GM12864 (cell line): ENCODE measurements at places on chromosomes 11 and 22.

GRCh38 chr11:78786086-78786485 lies 211.4 kb upstream of the NARS2 start:
- DNase-seq = no peak

DNA sequence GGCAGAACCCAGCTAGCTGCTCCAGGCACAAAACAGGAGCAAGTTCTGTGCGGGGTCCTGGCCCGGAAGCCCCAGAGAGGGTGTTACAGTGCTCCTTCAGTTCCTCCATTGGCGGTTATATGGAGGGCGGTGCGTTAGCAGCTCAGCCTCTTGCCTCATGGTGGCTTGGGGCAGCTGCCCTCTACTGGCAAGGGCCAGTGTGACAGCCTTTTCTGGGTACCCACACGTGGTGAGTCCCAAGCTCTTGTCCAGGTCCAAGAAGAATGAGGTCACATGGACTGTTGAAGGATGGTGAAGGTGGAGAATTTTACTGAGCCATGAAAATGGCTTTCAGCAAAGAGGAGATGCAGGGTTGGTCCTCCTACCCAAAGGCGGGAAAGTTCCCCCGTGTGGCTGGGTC lies 100.5 kb downstream of the WT1 start:
- DNase-seq = no peak

GRCh38 chr22:50677493-50678217 lies 5.0 kb downstream of the SHANK3 start:
- DNase-seq = no peak

- no peak for DNase-seq
Observed at GRCh38 chr11:18145025-18145424, 12.7 kb downstream of the MRGPRX3 start.

DNA sequence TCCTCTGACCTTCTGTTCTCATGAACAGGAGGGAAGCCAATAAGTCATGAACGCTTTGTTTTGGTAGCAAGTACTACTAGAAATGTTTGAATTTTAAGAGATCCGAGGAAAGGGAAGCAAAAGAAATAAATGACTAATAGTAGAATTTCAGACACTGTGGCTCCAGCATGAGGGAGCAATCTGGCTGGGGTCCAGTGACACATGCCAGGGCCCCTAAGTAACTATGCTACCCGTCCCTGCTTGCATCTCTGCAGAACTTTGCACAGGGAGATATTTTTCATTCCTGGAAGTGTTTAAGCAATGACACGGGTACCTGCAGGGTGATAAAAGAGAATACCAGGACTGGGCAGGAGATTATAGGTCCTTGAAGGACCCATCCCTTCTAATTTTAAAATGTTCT lies 7.3 kb upstream of the ADAMTS8 start:
- no peak for DNase-seq

- no peak for DNase-seq
Observed at GRCh38 chr11:82792319-82792718, 58.7 kb upstream of the FAM181B start.

DNA sequence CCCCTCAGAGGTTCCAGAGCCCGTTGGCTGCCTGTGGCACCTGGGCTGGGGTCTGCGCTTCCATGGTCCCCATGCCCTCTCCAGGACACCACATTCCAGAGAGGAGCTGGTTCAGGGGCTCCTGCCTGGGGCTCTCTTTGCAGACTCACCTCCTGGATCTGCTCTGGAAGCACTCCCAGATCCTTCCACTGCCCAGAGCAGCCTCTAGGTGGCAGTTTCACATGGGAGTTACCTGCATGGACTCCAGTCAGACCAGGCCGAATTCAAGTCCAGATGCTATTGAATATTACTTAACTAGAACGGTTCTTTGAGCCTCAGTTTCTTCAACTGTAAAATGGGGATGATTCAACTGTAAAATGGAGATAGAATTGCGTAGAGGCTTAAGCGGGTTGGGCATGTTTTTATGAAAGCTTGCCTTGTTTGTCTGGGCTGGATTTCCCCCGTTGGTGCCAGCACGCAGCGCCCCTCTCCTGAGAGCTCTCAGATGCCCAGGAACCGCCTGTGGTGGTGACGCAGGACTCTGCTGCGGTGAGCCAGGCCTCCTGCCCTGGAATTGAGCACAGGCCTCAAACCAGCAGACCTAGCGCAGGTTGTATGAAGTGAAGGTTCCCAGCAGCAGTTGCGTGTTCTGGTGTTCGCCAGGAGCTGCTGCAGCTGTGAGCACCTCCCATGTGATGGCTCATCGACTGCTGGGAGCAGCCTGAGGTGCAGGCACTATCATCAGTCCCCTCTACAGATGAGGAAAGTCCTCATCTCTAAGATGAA lies 44.2 kb downstream of the LMO1 start:
- DNase-seq = peak; percentile 10

DNA sequence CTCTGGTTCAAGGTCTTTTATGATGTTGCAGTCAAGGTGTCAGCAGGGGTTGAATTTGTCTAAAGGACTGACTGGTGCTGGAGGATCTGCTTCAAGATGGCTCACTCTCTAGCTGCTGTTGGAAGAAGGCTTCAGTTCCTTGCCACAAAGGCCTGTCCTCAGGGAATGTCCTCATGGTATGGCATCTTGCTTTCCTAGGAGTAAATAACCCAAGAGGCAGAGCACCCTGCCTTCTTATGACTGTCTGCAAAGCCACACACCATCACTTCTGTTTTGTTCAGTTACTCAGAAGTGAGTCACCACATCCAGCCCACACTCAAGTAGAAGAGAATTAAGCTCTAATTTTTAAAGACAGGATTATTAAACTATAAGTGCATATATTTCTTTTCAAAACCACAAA lies 45.2 kb downstream of the PLAAT5 start:
- no peak for DNase-seq

GRCh38 chr11:35009944-35010342 lies 93.5 kb downstream of the PDHX start:
- DNase-seq = no peak

GRCh38 chr22:29658176-29658575 lies 54.7 kb downstream of the NF2 start:
- DNase-seq = no peak

GRCh38 chr22:32309585-32310251 lies 47.9 kb upstream of the RFPL3 start:
- DNase-seq = no peak

GRCh38 chr22:36166518-36167220 lies 6.1 kb upstream of the APOL3 start:
- DNase-seq = no peak

- DNase-seq = no peak
Observed at GRCh38 chr22:21938906-21939305, 13.7 kb downstream of the PPM1F start.

GRCh38 chr11:2377511-2378443 lies 667 bp downstream of the CD81 start:
- DNase-seq = no peak

DNA sequence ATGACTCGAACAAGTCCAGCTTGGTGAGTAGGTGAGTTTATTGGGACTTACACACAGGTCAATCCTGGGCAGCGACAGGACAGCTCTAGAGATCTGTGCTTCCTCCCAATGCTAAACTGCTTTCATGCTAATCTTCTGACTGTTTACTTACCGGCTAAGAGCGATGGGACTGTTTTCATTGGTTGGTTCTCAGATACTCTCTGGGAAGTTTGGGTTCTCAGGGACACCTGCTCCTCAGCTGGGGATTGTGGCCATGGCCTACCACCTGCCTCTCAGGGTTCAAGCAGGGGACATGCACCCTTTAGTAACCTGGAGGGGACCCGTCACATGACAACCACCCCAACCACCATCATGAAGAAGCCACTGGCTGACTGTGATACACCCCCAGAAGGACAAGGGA lies 13.1 kb downstream of the APOL2 start:
- no peak for DNase-seq

- no peak for DNase-seq
Observed at GRCh38 chr11:106156290-106156937, 79.0 kb downstream of the AASDHPPT start.

GRCh38 chr11:106585061-106585460 lies 433.2 kb downstream of the GUCY1A2 start:
- DNase-seq = no peak

DNA sequence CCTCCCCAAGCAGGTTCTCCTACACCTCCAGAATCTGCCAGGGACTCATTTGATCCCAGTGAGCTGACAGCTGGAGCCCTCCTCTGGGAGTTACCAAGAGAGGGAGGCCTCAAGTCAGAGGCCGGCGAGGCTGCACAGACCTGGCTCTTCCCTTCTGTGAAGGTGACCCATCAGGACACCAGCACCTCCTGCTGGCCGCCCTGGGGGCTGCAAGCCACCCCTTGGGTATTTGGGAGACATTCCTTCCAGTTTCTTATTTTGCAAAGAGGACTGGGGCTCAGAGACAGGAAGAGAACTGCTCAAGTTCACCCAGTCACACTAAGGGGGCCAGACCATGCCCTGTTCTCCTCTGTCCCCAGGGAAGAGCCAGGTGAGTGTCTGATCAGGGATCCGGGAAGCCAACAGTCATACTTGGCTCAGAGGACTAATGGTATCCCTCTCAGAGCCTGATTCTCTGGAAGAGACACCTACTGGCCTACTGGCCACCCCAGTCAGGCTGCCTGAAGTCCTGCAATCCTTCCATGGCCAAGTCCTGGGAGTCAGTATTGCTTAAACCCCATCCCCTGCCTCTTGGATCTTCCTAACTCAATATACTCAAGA lies 40.5 kb upstream of the RIC3 start:
- no peak for DNase-seq

- no peak for DNase-seq
Observed at GRCh38 chr11:14110629-14111028, 148.1 kb downstream of the SPON1 start.

DNA sequence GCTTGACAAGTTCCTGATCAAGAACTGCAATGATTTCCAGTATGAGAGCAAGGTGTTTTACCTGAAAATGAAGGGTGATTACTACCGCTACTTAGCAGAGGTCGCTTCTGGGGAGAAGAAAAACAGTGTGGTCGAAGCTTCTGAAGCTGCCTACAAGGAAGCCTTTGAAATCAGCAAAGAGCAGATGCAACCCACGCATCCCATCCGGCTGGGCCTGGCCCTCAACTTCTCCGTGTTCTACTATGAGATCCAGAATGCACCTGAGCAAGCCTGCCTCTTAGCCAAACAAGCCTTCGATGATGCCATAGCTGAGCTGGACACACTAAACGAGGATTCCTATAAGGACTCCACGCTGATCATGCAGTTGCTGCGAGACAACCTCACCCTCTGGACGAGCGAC lies 12.0 kb downstream of the YWHAH start:
- DNase-seq = no peak

- no peak for DNase-seq
Observed at GRCh38 chr11:8631395-8632118, 37.5 kb upstream of the STK33 start.

DNA sequence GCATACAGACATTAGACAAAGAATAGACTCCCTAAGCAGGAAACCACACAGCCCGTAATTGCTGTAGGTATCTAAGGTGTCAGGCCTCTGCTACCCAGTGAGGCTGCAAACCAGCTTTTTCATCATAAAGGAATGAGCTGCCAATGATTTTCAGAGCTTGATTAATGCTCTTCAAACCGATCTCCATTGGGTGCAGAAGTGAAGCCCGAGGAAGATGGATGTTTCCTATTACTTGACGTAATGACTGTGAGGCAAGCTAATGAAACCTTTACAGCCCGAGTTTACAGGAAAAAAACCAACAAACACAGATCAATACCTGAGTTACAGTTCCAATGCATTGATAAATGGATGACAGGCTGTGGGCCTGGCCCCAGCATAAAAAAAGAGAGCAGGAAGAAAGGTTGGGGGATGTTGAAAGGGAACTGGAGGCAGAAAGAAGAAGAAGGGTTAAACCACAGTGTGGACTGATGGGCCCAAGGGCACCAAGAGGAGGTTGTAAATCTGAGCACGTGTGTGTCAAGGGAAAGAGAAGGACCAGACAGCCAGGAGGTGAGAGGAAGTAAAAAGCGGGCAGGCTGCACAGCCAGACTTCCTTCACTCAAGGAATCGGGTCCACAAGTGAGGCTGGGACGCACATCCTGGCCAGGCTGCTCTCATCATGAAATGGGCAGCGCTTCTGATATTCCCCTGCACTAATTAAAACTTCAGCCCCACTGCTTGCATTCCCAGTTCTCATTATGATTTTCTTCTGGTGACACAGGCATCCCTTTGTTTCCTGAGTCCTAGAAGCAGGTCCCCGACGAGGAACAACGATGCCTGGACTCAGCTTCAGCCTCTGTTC lies 70.6 kb upstream of the NTM start:
- no peak for DNase-seq

DNA sequence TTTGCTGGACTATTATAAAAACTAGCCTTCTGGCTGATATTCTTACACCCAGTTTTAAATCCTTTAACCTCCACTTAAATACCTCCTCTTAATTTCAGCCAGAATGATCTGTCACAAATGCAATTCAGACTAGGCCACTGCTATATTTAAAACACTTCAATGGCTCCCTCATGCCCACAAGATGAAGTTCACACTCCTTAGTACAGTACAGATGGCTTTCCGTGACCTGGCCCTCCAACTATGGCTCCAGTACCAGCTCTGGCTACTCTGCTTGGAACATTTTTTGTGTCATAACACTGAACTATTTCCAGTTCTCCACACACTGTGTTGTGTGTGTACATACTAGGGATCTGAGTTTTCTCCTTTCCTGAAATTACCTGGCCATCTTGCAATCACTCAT lies 353.4 kb downstream of the SOX6 start:
- no peak for DNase-seq

DNA sequence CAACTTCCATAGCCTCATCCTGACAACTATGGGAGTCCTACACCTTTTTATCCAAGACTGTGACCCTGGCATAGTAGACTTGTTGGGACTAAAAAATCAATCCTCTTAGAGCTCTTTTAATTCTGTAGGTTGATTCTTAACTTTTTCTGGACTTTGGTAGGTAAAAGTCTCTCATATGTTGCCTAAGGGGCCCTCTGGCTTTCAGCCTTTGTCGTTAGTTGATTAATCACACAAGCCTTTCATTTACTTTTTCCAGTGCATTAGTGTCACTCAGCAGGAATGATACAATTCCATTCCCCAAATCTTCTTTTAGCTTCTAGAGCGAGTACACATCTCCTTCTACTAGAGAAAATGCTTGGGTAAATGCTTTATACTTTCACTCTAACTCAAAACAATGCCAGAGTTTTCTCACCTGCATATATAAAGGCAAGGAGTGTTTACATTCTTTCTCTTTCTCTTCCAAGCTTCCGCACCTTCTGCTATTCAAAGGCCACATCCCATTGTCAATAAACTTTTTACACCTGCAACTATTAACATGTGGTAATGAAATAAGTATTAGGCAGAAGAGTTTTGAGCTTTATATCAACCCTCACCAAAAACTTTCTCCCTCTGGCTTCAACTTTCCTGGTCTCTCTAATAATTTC lies 516.6 kb downstream of the FAM181B start:
- no peak for DNase-seq
